ENCODE measurements at places on chromosomes 4 and X.

DNA sequence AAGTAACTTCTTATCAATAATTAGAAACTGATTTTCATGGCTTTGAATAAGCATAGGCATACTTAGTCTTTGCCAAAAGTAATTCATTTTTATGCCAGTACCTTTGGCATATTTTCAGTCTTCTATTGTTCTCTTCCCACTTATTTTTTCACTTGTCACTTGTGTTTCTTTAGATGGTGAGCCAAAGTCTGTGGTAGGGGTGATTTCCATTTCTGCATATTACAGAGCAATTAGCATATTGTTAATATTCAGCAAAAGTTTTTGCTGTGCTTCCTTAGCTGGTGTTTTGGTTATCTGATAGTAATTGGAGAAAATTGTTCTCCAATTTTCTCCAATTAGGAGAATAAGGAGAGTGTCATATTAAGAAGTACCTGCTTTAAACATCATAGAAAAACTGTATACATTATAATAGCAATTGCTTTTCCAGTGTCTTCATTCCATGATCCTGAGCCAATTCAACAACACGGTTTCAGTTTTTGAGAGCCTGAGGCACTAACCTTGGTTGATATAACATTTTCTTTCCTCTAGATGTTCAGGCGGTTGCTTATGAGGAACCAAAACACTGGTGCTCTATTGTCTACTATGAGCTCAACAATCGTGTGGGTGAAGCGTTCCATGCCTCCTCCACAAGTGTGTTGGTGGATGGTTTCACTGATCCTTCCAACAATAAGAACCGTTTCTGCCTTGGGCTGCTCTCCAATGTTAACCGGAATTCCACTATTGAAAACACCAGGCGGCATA, 64.7 kb downstream of the SMAD1 start:
- no peak for DNase-seq

GRCh38 chr4:6474705-6475457, 2.5 kb upstream of the PPP2R2C start:
- DNase-seq, result no peak

DNA sequence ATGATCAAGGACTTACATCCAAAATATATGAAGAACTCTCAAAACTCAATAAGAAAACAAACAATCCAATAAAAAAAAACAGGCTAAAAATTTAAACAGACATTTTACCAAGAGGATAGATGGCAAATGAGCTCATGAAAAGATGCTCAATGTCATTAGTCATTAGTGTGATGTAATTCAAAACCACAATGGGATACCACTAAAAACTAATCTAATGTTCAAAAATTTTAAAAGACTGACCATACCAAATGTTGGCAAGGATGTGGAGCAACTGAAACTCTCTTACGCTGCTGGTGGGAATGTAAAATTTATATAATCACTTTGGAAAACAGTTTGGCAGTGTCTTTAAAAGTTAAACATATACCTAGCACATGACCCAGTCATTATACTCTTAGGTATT, 43.7 kb downstream of the RPS6KA6 start:
- no peak for DNase-seq

- no peak for DNase-seq
Measured at GRCh38 chr4:183430317-183430993, 14.0 kb upstream of the CDKN2AIP start.

- no peak for DNase-seq
Measured at GRCh38 chr4:188534917-188535316, 395.7 kb downstream of the TRIML1 start.

DNA sequence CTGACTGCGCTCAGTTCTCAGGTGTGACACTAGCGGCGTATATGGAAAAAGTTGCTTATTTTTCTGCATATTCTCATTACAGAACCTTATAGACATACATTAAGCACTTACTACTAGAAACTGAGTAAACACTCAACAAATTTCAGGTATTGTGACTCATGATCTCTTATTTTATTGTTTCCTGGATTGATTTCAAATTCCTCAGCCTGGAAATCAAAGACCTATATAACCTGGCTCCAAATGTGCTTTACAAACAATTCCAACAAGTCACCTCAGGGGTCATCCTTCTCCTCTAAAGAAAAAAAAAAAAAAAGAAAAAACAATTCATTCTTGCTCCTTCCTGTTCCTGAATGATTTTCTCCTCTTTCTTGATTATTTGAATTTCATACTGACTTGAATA, 152.3 kb downstream of the ADAM29 start:
- DNase-seq, result no peak

- no peak for DNase-seq
Measured at GRCh38 chr4:108738003-108738706, 24.7 kb downstream of the ETNPPL start.

- DNase-seq, result no peak
Measured at GRCh38 chrX:37910186-37910585, 62.8 kb upstream of the DYNLT3 start.

GRCh38 chr4:153326513-153326912, 18.0 kb upstream of the MND1 start:
- no peak for DNase-seq

DNA sequence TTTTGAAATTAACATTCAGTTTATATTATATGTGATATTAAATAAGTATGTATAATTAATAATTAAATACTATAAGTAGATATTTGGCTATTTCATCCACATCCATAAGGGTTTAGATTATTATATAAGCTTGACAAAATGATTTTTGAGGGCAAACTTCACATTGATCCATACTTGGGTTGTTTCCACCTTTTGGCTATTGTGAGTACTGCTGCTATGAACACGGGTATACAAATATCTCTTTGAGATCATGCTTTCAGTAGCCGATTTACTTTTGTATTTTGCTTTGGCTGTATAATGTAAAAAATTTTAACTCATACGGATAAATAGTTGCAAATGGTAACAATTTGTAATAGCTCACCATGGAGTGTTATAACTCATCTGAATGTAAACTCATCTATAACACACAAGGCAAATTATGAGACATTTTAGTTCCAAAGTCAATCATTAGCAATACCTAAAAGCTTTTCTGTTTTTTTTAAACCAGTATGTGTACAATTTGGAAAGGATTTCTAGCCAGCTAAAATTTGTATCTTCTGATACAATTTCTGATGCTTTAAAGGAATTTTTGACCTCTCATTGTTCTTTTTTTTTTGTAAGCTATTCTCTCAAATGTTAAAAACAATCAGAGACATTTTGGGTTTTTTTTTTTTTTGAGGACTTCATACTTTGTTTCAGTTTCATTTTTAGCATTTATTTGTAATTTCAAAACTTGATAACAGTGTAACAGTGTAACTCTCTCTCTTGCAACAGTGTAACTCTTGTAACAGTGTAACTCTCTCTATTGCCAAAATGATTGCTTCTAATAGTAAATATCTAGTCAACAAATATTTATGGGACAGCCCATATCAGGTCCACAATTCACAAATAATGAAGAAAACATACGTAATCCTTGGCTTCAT, 51.8 kb upstream of the ARX start:
- no peak for DNase-seq

- no peak for DNase-seq
Measured at GRCh38 chr4:44147571-44148075, 301.0 kb downstream of the KCTD8 start.

DNA sequence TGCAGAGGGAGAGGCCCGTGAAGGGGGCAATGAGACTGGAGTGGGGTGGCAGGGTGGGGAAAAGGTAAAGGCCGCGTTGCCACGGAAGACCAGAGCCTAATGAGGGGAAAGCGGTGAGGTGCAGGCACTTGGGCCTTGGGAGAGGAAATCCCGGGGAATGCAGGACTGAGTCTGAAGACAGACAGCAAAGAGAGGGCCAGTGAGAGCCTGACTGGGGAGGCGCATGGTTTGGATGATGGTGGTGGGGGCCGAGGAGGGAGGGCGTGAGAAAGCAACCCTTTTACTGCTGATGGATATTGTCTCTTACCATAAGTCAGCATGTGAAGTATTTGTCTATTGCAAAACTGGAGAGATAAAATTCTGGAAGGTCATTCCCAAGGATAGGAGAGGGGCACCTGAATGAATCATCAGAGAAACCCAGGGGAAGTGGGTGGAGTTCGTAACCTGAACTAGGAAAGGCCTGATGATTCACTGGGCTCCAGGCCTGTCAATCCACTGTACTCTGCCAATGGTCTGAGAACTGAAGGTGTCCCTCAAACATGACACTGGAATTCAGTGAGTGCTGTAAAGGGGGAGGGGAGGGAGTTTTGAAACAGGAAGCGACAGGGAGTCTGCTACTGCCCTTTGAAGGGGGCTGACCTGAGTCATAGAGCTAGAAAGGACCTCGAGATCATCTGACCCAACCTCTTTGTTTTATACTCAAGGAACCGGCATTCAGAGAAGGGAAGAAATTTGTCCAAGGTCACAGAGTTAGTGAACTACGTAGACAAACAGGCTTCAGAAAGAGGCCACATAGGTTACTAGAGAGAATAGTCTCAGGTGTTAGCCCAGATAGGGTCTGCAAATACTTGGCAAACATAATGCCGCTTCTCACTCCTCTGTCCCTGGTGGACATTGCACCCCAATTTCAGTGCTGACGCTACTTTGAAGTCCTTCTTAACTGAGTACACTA, 52.2 kb downstream of the NALF2 start:
- DNase-seq, result no peak

DNA sequence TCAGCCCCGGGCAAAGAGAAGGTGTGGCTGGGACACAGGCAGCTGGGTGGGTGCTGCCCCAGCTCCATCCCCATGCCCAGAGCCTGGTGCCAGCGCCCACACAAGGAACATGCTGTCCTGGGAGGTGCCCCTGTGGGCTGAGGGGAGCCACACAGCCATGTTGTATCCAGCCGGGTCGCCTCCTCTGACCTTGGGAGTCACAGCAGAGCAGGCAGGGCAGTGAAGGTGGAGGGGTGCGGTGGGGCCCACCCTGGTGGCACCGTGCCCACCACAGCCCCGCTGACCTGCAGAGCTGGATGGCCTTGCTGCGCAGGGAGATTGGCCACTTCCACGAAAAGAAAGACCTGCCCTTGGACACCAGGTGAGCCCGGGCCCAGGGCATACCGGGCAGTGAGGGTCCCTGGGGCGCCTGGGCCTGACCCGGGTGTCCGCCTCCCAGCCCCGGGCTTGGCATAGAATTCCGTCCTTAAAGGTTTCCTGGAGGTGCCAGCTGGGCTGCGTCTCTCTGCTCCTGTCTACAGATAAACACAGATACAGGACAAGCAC, 18.7 kb upstream of the ADD1 start:
- DNase-seq, result no peak

- DNase-seq, result no peak
Measured at GRCh38 chrX:135981010-135981409, 4.2 kb upstream of the SLC9A6 start.

DNA sequence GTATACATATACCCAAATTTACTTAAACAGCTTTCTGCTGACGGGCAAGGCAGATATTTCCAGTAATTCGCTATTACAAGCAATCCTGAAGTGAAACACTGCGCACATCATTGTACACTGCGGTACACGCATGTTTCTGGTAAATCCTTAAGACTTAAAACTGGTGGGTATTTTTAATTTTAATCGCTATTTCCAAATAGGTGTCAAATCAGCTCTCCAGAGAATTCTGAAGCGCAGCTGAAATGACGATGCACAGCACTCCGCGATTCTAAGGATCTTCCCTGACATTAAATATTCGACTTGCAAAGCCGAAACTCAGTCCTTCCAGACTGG, 361 bp downstream of the TMEM128 start:
- no peak for DNase-seq

GRCh38 chr4:147790412-147790811, 58.5 kb downstream of the ARHGAP10 start:
- no peak for DNase-seq

DNA sequence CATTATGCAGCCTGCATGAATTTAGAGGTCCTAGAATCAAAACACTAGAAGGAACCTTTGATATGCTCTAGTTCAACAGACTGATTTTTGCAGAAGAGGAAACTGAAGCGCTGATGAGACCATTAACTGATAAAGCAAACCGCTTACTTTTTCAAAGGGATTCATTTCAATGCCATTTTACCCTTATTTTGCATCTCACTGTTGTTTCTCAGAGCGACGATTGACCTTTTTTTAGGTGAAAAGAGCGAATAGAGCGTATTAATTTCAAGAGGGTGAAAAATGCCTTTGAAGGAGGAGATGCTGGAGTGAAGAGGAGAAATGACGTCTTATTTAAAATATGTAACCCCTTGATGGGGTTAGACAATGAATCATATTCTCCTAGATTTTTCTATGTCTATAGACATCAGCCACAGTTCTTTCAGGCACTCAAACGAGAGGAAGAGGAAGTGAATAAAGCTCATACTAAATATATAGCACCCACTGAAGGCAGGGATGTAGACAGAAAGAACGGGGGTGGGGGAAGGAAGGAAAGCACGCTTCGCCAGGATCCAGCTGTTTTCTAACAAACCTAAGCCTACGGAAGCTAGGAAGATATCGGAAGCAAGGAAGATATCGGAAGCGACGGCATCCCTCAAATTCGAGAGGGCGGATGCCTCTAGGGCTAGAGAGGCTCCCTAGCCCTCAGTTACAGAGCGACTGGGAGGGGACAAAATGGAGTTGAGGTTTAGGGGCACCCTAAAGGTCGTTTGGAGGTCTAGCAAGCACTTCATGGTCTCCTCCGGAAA, 848 bp downstream of the ACSL4 start:
- no peak for DNase-seq

DNA sequence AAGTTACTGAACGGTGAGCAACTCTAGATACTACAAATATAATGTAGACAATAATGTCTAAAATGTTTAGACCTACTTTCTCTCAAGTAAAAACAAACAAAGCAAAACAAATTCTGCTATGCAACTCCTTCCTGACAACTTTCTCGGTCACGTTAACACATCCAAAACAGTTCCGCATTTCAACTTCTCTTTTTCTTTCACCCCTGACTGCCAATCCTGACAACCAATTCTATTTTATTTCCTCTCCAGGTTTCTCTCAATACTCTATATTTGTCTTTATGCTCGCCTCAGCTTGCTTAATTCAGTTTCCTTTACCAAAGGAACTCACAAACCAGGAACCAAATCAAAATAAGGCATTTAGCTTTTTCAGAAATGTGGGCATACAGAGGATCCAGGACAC, 513.0 kb downstream of the FSTL5 start:
- no peak for DNase-seq

DNA sequence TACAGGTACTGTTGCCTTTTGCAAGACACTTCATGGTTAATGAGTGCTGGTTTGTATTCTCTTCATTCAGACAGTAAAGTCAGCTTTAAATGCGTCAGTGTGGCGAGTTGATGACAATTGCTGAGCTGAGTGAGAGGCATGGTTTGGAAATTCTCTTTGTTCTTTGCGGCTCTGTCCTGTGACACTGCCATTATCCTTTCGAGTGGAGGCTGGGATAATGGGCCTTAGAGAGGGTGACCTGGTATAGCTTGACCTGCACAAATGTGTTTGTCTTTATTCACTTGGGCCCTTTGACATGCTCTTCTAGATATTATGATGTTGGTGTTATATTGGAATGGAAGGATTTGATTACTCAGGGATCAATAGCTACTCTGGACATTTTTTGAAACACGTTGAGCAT, 208.5 kb upstream of the FAT1 start:
- DNase-seq, result no peak

GRCh38 chr4:147975325-147975724, 243.4 kb downstream of the ARHGAP10 start:
- no peak for DNase-seq

DNA sequence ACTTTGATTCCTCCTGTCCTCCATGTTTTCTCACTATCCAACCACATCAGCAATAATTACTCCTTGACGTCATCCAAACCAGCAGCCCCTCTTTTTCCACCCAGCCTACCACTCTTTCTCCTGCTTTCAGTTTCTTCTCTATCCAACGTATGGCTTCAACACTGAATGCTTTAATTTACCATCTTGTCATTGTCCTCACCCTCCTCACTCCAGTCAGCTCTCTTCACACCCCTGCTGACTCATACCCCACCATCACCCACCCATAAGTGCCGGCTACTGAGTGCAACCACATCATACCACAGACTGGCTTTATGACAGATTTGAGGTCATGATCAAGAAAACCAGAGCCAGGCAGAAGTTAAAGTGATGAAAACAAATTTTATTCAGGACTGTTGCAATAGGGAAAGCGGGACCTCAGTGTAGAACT, 9.8 kb upstream of the ANXA5 start:
- peak; percentile 67 for DNase-seq
